Transverse colon (tissue), 4 donors: ENCODE measurements at places on chromosomes 7 and 10. TPM values are rescaled to one million over a fixed set of nuclear protein-coding genes. Genes with fewer than 3 reads are reported as not detected.

Gene HEPACAM2
- total RNA-seq = 127 TPM

Gene ZNF398
- 24.0 TPM for total RNA-seq

Gene SORCS1
- 2.2 TPM for total RNA-seq

Gene PLOD3
- 81.2 TPM for total RNA-seq

Gene TFR2
- not detected for total RNA-seq

Gene CHN2
- total RNA-seq = 36.7 TPM

Gene STOX1
- total RNA-seq = 1.1 TPM

Gene VPS41
- 26.9 TPM for total RNA-seq

Gene STEAP2
- total RNA-seq = 9.2 TPM

DNA sequence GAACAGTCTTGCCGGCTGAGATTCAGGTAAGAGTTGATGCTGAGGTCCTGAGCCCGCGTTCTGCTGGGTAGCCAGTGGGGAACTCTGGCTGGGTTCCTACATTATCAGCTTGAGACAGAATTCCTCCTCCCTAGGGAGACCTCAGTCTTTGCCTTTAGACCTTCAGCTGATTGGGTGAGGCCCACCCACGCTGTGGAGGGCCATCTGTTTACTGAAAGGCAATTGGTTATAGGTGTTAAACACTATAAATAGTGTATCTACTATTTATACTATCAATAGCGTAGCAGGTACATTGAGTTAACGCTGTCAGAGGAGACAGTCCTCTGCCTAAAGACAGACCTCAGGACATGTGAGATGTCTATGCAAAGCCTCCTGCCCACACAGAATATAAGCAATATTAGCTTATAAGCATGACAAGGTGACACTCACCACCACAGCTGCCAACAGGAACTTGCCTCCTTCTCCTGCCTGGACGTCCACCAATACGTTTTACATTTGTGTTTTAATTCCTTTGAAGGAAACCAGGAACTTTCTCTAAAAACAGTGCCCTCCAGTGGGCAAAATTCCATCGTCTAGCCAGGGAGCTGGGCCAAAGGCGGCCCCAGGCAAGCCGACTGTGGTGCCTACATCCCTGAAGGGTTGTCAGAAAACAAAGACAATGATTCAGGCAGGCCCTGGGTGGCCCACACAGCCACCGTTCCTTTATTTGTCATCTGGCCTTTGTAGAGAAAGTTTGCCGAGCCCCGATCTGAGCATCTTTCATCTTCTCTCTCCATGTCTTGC is 58.8 kb downstream of the INSIG1 start:
- DNase-seq = no peak

GRCh38 chr10:85149766-85150165 is 821.4 kb downstream of the CCSER2 start:
- no peak for DNase-seq

GRCh38 chr10:36717118-36717517 is 408.3 kb upstream of the ANKRD30A start:
- no peak for DNase-seq

DNA sequence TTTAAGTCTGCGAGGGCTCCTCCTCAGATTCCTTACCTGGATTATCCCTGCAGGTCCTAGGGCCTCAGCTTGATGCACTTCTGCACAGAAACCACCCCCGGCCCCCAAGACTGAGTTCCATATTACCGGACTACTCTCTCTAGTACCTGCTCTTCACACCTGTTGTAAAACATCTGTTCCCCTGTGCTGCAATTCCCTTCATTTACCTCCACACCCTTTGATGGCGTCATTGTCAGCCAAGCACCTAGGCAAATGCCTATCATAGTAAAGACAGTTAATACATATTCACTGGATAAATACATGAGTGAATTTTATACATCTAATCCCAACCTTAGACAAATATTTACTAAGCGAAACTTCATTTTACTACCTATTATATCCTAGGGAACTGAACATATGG is 275.5 kb downstream of the PLXDC2 start:
- DNase-seq = peak; percentile 81

GRCh38 chr10:29473406-29474100 is 161.2 kb downstream of the SVIL start:
- no peak for DNase-seq

- peak; percentile 49 for DNase-seq
Observed at GRCh38 chr10:12194752-12195271, 879 bp downstream of the NUDT5 start.

DNA sequence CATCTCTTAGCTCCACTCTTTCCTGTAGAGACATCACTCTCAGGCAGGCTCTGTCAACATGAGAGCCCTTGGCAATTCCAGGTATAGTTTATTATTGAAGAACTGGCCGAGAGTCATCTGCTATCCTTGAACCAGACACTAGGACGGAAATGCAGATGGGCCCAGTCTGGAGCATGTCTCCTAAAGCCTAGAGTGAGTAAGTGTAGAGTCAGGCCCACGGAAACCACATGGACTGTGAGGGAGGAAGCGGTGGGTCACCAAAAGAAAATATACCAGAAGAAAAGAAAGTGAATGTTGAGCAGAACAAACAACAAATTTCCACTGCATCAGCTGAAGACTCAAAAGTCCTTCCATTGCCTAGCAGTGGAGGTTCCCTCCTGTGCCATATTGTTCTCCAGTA is 15.7 kb upstream of the RELN start:
- no peak for DNase-seq

GRCh38 chr7:41693150-41693997 is 9.5 kb downstream of the INHBA start:
- DNase-seq = no peak

DNA sequence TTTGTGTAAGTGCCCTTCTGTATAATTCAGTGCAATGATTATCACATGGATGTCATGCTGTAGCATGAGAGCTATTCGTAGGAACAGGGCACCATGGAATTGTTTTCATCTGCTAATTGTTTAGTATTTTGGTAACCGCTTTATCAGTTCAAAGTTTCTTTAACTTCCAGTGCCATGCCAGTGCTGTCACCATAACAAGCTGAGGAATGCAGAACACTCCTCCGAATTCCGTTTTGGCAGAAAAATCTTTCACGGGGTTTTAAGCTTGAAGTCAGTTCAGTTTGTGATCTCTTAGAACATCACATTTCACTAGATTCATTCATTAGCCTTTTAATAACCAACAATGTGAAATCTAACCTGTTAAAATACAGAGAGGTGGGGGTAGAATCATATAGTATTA is 117.2 kb upstream of the SEMA3C start:
- DNase-seq = no peak

GRCh38 chr7:28973591-28973990 is 15.5 kb upstream of the TRIL start:
- DNase-seq = no peak

DNA sequence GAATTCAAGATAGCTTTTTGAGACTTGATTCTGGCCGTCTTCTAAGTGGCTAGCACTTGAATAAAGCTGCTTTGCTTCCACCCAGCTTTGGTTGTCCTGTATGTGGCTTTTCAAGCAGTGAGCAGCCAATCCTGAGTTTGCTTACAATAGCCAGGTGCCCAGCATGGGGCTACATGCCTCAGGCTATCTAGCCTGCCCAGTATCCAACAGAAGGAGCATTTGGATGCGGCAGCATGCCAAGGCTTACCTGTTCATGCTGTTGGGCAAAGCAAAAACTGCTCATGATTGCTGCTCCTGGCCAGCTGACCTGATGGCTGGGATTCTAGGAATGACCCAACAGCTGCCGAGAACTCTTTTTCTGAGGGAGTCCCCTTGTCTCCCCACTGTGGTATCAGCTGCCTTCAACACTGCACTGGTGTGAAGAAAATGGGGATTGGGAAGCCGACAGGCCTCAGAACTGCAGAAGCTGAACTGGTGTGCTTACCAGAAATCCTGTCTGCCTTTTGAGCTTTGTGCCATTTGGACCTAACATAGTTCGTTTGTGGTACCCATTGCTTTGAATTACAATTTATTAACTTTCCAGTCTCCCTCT is 618.9 kb upstream of the IGFBP3 start:
- no peak for DNase-seq

DNA sequence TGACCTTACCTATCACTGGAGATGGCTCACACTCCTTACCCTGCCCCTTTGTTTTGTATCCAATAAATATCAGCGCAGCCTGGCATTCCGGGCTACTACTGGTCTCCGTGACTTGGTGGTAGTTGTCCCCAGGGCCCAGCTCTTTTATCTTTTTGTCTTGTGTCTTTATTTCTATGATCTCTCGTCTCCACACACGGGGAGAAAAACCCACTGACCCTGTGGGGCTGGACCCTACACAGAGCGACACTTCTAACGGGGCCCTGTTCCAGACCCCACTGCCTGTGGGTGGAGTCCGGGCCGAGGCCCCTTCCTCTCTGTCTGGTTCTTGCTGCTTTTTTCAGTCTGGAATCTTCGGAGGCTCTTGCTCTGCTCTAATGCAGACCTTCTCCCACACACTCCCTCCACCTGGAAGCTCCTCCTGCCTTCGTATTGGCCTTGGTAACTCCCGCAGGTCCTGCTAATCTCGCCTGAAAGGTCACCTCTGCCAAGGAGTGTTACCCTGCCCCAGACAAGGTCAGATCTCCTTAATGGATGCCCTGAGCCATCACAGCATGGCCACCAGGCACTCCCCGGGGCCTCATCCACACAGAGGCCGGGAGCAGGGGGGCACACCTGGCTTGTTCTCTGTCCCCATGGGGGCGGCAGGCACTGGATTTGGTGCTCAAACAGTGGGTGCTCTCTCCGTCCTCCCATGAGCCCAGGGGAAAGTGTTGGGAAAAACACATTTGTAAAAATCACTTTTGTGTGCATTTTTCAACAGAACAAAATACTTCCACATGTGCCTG is 531.7 kb downstream of the PTPRN2 start:
- DNase-seq = no peak

DNA sequence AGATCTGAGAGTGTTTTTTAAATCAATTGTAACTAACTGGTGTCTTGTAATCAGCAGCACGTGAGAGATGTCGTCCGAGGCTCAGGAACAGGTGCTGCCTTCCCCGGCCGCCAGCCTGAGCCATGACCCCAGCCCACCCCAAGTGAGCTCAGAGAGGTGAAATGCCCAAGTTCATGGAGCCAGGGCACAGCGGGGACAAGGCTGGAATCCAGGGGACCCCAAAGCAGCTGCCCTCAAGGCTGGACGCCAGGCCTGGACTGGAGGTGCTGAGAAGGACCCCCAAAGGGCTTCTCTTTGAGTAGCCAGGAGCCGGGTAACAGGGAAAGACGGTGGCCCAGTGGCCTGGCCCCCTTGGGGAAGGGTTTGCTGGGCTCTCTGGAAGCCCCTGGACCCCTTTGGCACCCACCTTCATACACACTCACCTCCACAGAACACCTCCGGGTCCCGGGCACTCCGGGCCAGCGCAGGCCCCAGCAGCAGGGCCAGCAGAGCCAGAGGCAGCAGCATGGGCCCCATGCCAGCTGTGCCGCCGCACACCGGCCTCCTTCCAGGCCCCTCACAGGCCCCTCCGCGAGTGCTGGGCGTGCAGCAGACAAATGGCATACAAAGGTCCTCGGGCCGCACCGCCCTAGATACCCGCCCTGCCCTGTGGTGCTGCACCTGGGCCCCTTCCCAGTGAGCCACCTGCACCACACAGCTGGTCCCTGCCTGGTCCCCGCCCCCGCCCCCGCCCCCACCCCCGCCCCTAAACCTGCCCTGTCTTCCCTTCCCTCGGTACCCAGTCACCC is 24.0 kb upstream of the CNPY1 start:
- DNase-seq = no peak

DNA sequence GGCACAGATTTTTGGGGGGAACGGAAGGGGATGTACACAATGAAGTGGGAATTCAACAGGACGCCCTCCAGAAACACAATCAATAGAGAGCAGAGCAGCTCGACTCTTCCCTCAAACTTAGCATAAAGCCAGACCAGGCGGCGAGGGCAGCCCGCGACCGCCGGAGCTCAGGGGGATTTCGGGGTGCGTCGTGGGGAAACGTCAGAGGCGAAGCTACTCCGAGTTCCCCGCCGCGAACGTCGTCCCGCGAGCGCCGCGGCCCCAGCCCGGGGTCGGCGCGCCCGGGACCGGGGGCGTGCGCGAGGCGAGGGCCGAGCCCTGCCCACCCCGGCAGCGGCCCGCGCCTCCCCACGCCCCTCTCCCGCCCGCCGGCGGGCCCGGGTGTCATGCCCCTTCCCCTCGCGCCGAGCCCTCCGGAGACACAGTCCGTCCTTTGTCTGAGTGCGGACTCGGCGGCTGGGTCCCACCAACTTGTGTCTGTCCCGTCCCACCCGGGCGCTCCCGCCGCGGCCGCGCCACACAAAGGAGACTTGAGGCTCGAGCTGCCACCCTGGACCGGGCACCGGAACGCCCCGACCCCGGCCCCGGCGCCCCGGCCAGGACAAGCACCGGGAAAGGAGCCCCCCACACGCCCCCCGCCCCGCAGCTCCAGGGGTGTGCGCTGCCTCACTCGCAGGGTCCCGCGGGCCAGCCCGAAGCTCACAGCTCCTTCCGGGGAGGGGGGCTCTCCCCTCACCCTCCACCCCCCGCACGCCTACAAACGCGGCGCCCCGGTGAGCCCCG is 634 bp downstream of the EZH2 start:
- DNase-seq = peak; percentile 41

GRCh38 chr10:110980807-110981206 is 61.4 kb downstream of the SHOC2 start:
- DNase-seq = no peak

DNA sequence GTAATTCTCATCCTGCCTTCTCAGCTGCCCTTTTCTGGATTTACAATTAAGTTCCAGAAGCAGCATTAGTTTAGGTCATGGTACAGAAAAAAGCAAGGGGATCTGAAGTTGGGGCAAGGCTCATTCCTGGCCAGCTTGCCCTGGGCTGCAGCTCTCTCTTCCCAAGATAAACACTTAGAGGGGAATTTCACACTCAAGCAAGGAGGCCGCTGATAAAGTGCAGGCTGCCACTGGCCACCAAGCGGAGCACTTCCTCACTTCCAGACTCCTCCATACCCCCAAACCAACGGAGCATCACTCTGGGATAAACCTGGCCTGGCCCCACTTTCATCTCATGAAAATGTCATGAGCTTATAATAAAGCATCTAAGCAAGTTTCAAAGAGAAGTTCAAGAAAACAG is 445.5 kb upstream of the MKI67 start:
- DNase-seq = no peak

DNA sequence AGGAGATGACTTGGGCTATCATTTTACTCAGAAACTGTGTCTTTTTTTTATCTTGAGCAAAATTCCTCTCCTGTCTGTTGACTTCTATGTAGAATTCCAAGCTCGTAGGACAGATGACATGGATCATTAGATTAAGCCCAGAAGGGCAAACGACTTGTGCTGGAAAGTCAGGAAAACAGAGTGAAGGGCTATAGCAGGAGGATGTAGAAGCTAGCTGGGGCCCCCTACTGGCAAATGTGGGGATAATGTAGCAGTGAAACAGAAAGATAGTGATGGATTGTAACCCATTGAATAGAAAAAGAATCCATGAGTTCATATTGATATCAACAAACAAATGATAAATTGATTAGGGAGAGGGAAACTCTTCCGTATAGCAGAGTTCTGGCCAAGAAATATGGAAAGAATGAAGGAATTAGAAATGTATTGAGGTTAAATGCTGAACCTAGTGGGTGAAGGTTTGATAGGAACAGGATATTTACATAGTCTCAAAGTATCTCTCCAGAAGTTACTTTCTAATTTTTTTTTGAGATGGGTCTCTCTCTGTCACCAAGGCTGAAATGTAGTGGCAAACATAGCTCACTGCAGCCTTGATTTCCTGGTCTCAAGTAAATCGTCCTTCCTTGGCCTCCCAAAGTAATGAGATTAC is 103.6 kb downstream of the LYZL1 start:
- peak; percentile 33 for DNase-seq

- no peak for DNase-seq
Observed at GRCh38 chr7:158246960-158247673, 340.5 kb downstream of the PTPRN2 start.
